ENCODE measurements at places on chromosomes 6 and 20. TPM values are rescaled to one million over a fixed set of nuclear protein-coding genes. Genes with fewer than 3 reads are reported as not detected.

ATXN1 gene
- 27.4 TPM for total RNA-seq

MUCL3 gene
- total RNA-seq, result not detected

NRN1 gene
- 1.3 TPM for total RNA-seq

ETV7 gene
- total RNA-seq, result not detected

LHFPL5 gene
- total RNA-seq, result not detected

OLIG3 gene
- not detected for total RNA-seq

CYP21A2 gene
- total RNA-seq, result 4.1 TPM

TASP1 gene
- total RNA-seq, result 16.8 TPM

GRCh38 chr6:158474961-158475343 lies 84.9 kb upstream of the TMEM181 start:
- H3K4me1 ChIP-seq, result no peaks in the 10 kb centered on the region
- no peaks in the 10 kb centered on the region for H3K36me3 ChIP-seq
- DNase-seq, result no peak
- no peak overlapping the region for H3K4me3 ChIP-seq

- no peak overlapping the region for H3K4me3 ChIP-seq
- no peak for DNase-seq
- no peaks in the 10 kb centered on the region for H3K36me3 ChIP-seq
Measured at GRCh38 chr20:9493803-9494202, 20.6 kb upstream of the LAMP5 start.

DNA sequence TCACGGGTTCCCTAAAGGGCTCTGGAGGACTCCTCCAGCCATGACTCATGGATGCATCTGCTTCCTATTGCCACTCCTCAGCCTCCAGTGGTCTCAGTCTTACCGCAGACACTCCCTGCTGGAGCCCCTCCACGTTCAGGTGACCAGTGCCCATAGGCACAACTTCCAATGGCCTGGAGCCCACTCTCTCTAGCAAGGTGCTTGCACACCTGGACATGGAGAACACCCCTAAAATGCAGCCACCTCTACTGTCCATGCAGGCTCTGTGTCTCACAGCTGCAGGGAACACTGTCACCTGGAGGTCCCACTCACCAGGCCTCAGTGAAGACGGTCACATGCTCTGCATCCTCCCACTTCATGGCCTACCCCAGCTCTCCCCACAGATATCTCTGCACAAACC lies 36.0 kb downstream of the HUS1B start:
- H3K36me3 ChIP-seq, result no peaks in the 10 kb centered on the region
- H3K27ac ChIP-seq, result no peak overlapping the region
- DNase-seq, result no peak
- H3K4me3 ChIP-seq, result no peak overlapping the region

GRCh38 chr6:122678841-122679240 lies 68.6 kb downstream of the PKIB start:
- no peaks in the 10 kb centered on the region for H3K36me3 ChIP-seq
- H3K4me1 ChIP-seq, result no peaks in the 10 kb centered on the region
- H3K4me3 ChIP-seq, result no peak overlapping the region
- H3K27ac ChIP-seq, result no peak overlapping the region

- H3K4me1 ChIP-seq, result no peaks in the 10 kb centered on the region
- H3K36me3 ChIP-seq, result no peaks in the 10 kb centered on the region
- H3K4me3 ChIP-seq, result no peak overlapping the region
- H3K27me3 ChIP-seq, result no peaks in the 10 kb centered on the region
Measured at GRCh38 chr20:58877976-58878360, 25.5 kb downstream of the GNAS start.

- H3K27me3 ChIP-seq, result no peaks in the 10 kb centered on the region
- no peak overlapping the region for H3K27ac ChIP-seq
- H3K4me1 ChIP-seq, result no peaks in the 10 kb centered on the region
- H3K4me3 ChIP-seq, result no peak overlapping the region
- H3K36me3 ChIP-seq, result no peaks in the 10 kb centered on the region
Measured at GRCh38 chr20:33070111-33071053, 9.1 kb upstream of the BPIFB4 start.

DNA sequence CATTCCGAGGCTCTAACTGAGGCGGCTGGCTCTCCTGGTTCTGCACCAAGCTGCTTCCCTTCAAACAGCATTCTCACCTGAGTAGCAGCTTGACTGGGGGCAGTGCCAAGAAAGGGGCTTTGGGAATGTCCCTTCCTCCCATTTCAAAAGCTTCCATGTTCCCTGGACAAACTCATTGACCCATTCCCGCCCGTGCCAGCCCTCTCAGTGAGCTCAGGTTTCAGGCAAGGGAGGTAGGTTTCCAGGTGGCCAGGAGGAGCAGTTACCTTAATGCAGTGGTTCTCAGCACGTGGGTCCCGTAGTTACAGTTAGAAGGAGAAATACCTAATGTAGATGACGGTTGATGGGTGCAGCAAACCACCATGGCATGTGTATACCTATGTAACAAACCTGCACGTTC lies 135.2 kb downstream of the ELOVL4 start:
- H3K27ac ChIP-seq, result no peak overlapping the region
- H3K4me1 ChIP-seq, result no peaks in the 10 kb centered on the region
- no peak overlapping the region for H3K4me3 ChIP-seq
- H3K27me3 ChIP-seq, result no peaks in the 10 kb centered on the region
- H3K36me3 ChIP-seq, result no peaks in the 10 kb centered on the region

DNA sequence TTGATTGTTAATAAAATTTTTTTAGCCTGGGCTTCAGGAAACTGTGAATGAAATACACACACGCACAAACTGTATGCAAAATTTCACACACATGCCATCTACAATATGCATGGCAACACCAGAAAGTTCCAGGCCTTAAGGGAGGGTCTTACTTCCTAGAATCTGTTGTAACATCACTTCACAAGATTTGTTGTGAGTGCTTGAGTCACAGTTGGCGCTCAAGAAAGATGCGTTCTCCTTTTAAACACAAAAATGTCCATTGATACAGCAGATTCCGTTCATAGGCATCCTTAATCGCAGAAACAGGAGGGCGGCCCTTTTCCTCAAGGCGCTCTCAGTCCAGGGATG lies 485 bp upstream of the RTF2 start:
- H3K36me3 ChIP-seq, result no peaks in the 10 kb centered on the region
- H3K27me3 ChIP-seq, result no peaks in the 10 kb centered on the region
- peak overlapping the region; percentile 84 for H3K27ac ChIP-seq

- no peaks in the 10 kb centered on the region for H3K4me1 ChIP-seq
- H3K27me3 ChIP-seq, result no peaks in the 10 kb centered on the region
- H3K27ac ChIP-seq, result no peak overlapping the region
- no peak for DNase-seq
Measured at GRCh38 chr6:64504503-64504902, 868.9 kb downstream of the PHF3 start.

DNA sequence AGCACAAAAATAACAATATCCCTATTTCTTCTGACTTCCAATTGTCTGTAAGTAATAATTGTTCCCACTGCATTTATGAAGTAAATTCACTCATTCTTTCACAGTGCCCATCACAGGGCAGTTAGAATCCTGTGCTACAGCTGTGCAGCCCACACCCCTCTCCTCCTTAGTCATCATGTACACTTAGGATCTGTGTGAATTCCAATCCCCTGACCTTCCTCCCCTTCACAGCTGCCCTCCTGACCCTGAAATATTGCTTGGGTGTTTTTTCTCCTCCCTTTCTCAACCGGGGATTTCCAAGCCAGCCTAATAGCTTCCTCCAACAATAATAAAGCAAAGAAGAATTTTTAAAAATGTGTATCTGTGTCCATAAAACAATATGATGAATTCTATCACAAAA lies 91.5 kb upstream of the BEND6 start:
- no peak for DNase-seq
- no peaks in the 10 kb centered on the region for H3K36me3 ChIP-seq
- no peak overlapping the region for H3K27ac ChIP-seq
- no peaks in the 10 kb centered on the region for H3K4me1 ChIP-seq
- H3K27me3 ChIP-seq, result no peaks in the 10 kb centered on the region

GRCh38 chr6:46199387-46199786 lies 28.6 kb upstream of the ENPP5 start:
- no peak overlapping the region for H3K27ac ChIP-seq
- DNase-seq, result no peak
- no peak overlapping the region for H3K4me3 ChIP-seq
- no peaks in the 10 kb centered on the region for H3K36me3 ChIP-seq
- H3K27me3 ChIP-seq, result no peaks in the 10 kb centered on the region

DNA sequence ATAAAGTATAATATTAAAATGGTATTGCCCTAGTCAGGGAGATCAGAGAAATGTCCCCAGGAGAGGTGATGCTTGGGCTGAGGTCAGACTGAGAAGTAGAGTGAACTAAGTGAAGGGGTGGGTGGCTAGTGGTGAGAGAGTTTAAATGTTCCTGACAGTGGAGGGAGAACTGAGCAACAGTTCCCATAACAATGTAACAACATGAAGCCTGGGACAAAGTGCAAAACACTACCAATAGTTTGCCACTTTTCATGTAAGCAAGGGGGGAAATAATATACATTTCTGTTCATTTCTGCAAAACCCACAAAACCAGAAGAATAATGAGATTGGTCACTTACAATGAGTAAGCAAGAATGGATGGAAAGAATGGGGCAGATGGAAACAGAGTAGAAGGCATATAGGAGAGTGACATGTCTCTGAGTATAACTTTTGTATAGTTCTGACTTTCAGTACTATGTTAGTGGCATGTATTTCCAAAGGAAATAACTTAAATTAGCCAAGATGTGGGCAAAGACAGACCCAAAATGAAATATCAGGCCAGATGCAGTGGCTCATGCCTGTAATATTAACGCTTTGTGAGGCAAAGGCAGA lies 13.3 kb upstream of the FAXC start:
- no peaks in the 10 kb centered on the region for H3K36me3 ChIP-seq
- no peaks in the 10 kb centered on the region for H3K4me1 ChIP-seq
- no peaks in the 10 kb centered on the region for H3K27me3 ChIP-seq
- no peak overlapping the region for H3K27ac ChIP-seq

- DNase-seq, result no peak
- H3K4me3 ChIP-seq, result no peak overlapping the region
- no peaks in the 10 kb centered on the region for H3K4me1 ChIP-seq
- H3K27me3 ChIP-seq, result no peaks in the 10 kb centered on the region
Measured at GRCh38 chr6:145603424-145603833, 131.9 kb downstream of the EPM2A start.

GRCh38 chr20:56202493-56203077 lies 45.9 kb upstream of the MC3R start:
- H3K36me3 ChIP-seq, result no peaks in the 10 kb centered on the region
- H3K27ac ChIP-seq, result no peak overlapping the region
- H3K4me3 ChIP-seq, result no peak overlapping the region

DNA sequence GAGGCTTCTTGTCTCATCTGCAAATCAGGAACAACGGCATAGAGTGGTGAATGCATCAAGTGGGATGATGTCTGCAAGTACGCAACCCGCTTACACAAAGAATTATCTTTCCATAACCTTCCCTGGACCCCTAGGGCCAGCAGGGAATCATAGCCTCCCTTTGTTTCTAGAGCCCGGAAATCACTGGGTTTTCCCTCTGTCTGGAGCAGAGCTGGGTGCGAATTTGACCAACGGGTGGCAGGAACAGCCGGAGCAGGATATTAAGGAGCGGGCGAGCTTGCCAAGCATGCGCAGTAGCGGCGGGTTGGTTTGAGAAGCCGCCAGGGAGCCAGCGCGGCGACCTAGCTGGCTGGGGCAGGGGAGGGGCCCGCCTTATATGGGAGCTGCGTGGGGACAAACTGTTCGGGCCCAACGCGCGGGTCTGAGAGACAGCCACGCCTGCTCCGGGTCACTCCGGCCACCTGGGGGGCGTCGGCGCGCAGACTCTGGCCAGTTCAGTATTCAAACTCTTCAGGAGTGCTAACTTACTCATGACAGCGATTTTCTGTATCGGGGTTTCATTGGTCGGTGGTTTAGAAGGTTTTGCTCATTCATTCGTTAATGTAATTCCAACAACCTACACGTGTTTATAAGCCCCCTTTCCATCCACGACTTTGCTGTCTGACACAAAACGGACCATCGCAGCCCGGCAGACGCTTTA lies 1.6 kb upstream of the KIF16B start:
- no peaks in the 10 kb centered on the region for H3K36me3 ChIP-seq
- peak overlapping the region; percentile 69 for H3K4me3 ChIP-seq
- H3K27me3 ChIP-seq, result no peaks in the 10 kb centered on the region
- DNase-seq, result peak; percentile 84
- no peaks in the 10 kb centered on the region for H3K4me1 ChIP-seq
- H3K27ac ChIP-seq, result peak overlapping the region; percentile 66

GRCh38 chr6:31541059-31541657 lies 645 bp downstream of the DDX39B start:
- no peak for DNase-seq
- no peaks in the 10 kb centered on the region for H3K36me3 ChIP-seq
- H3K4me3 ChIP-seq, result peak overlapping the region; percentile 87
- H3K27me3 ChIP-seq, result no peaks in the 10 kb centered on the region

GRCh38 chr20:32652739-32653526 lies 20.8 kb downstream of the C20orf203 start:
- no peaks in the 10 kb centered on the region for H3K27me3 ChIP-seq
- H3K4me3 ChIP-seq, result no peak overlapping the region
- H3K27ac ChIP-seq, result no peak overlapping the region
- peak; percentile 68 for DNase-seq
- H3K4me1 ChIP-seq, result no peaks in the 10 kb centered on the region

- peak overlapping the region; percentile 0 for H3K27ac ChIP-seq
- H3K4me3 ChIP-seq, result no peak overlapping the region
- H3K27me3 ChIP-seq, result no peaks in the 10 kb centered on the region
- DNase-seq, result no peak
- no peaks in the 10 kb centered on the region for H3K36me3 ChIP-seq
- H3K4me1 ChIP-seq, result no peaks in the 10 kb centered on the region
Measured at GRCh38 chr6:111427341-111428116, 55.5 kb downstream of the REV3L start.
